ENCODE measurements at places on chromosomes 11 and 22.

DNA sequence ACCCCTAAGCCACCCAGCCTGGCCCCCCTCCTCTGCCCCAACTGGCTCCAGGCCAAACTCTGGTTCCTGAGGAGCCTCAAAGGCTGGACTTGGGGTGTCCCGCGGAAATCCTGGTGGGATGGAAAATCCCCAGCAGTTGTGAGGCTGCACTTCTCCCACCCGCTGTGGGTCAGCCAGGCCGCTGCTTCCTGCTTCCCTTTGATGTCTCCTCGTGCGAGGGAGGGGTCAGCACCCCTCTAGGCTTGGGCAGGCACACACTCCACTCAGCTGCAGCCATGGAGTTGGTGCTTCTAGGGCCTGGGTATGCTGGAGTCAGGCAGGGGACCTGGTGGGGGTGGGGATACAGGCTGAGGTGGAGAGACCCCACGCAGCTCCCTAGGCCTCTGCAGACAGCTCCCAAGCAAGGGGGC, 12.0 kb downstream of the KCNQ1OT1 start:
- DNase-seq: no peak

- no peak for DNase-seq
Observed at GRCh38 chr11:77442394-77443053, 31.4 kb downstream of the PAK1 start.

GRCh38 chr22:36552289-36552688, 23.3 kb upstream of the EIF3D start:
- no peak for DNase-seq

DNA sequence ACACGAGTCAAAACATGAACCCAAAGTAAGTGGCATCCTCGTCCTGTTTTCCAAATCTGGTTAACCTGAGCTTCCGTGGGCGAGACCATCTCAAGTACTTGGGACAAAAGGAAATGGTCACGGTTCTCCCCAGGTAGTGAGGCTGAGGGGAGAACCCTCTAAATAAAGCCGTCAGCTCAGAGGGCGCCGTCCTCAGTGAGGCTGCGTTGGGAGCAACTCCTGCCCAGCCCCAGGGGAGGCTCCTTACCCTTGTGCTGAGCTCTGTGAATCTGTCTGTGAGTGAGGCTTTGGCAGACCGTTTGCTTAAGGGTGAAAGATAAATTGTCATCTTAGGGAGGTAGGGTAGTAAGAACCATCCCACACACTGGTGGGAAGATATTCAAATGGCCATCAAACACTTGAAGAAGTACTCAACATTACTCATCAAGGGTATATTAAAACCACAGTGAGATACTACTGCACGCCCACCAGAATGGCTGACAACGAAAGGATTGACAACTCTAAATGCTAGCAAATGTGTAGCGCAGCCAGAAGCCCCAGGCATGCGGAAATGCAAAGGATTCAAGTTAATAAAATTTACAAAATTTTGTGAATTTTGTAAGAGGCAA, 321.0 kb downstream of the TBC1D22A start:
- DNase-seq: no peak

DNA sequence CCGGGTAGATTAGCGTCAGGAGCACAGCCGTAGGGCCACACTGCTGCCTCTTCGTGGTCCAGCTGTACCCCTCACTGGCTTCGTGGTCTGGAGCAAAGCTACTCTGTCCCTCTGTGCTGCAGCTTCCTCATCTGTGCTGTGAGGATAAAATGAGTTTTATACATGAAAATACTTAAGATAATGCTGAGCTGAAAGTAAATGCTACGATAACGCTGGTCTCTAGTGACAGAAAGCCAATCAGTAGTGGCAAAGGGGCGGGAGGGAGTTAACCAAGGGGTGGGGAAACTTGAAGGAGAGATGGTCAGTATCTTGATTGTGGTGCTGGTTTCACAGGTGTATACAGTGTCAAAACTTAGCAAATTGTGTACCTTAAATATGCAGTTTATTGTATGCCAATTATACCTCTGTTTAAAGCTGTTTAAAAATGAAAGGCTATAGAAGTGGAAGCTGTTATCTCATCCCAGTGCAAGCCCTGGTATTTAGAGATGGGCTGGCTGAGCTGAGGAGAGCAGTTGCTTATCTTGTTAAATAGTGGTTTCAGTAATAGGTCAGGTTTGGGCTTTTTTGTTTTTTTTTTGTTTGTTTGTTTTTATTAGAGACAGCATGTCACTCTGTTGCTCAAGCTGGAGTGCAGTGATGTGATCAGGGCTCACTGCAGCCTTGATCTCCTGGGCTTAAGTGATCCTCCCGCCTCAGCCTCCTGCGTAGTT, 36.7 kb downstream of the ACO2 start:
- no peak for DNase-seq

GRCh38 chr11:5547982-5548381, 358 bp downstream of the OR52H1 start:
- DNase-seq: no peak

- DNase-seq: peak; percentile 20
Observed at GRCh38 chr11:4697585-4697984, at the start of gene OR51E2. OR51E2 (minus strand) TSS chr11:4697853; CDS start chr11:4682711, 15,142 bp downstream.

DNA sequence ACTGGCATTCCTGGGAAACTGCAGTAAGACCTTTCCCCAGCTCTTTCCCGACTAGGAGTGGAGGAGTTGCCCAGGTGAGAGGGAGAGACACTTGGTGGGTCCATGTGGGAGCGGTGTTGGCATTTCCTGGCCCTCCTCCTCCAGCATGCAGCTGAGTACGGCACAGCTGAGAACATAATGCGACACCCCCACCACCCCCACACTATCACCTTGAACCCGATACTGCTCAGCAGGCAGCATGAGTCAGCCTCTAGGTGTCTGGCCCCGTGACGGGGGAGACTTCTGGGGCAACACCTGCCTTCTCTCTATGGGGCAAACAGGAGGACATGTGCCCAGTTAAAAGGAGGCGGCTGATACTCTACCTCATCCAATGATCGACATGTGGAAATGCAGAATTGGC, 64.4 kb downstream of the PKNOX2 start:
- no peak for DNase-seq

- DNase-seq: no peak
Observed at GRCh38 chr22:45228401-45228754, 12.3 kb downstream of the KIAA0930 start.

- DNase-seq: no peak
Observed at GRCh38 chr11:90874986-90875385, 652.1 kb upstream of the CHORDC1 start.

Measured in fibroblast of pulmonary artery (primary cell).